ENCODE measurements at places on chromosomes 11 and 22.

DNA sequence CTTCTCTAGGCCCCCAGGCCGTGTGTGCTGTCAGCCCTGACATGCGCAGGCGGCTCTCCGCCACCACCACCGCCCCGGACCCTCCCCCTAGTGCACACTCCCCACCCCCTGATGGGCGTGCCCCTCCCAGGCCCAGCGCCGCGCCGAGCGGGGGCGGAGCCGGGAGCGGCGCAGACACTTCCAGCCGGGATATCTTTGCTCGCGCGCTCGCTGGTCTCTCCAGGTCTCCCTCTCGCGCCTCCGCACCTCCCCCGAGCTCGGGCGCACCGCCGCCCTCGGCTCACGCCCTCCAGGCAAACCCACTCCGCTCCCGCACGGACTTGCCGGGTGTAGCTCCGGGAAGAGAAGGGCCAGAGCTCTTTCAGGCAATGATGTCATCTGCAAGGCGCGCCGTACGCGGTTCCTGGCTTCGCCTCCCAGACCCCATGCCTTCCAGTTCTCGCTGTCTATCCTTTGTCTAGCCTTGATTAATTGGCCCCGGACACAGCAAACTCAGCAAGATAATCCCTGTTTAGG, at the start of gene SCN3B:
TSS of gene SCN3B (minus strand) at position 59 of the 516 bp plus-strand sequence. CDS start 823 bp downstream, outside the sequence.
- peak; percentile 21 for DNase-seq

DNA sequence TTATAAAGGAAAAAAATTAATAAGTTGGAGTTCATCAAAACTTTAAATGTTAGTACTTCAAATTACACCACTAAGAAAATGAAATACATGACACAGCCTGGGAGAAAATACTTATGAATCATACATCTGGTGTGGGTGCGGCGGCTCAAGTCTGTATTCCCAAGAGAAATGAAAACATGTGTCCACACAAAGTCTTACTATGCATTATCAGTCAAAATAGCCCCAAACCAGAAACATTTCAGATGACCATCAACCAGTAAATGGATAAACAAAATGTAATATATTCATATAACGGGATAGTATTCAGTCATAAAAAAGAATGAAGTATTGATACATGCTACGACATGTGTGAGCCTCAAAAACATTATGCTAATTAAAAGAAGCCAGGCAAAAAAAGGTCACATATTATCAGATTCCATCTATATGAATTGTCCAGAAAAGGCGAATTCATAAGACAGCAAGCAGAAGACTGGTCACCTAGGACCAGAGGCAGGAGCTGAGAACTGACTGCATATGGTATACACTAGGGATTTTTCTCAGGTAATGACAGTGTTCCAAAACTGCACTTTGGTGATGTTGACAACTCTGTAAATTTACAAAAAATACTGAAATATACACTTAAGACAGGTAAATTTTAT, 5.3 kb upstream of the AKIP1 start:
- DNase-seq = no peak

GRCh38 chr11:100978442-100978841, 151.2 kb downstream of the PGR start:
- no peak for DNase-seq

GRCh38 chr22:43050995-43051394, 36.0 kb upstream of the PACSIN2 start:
- DNase-seq = no peak

DNA sequence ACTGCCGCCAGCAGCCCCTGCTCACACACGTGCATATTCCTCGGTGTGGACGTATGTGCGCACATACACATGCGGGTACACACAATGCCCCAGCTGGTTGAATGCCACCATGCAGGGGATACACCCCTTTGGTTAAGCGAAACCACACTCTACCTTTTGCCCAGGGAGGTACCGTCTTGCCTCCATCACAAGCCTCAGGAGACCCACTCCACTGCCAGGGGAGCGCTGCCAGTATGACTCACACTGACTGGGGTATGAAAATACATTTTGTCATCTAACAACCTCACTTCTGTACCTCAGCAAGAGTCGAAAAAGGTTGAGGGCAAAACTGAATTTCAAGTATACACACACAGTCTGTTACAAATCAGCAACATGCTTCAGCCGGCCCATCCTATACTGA, 39.4 kb downstream of the TMEM45B start:
- no peak for DNase-seq

GRCh38 chr22:46758121-46758520, 4.3 kb upstream of the TBC1D22A start:
- DNase-seq = no peak

DNA sequence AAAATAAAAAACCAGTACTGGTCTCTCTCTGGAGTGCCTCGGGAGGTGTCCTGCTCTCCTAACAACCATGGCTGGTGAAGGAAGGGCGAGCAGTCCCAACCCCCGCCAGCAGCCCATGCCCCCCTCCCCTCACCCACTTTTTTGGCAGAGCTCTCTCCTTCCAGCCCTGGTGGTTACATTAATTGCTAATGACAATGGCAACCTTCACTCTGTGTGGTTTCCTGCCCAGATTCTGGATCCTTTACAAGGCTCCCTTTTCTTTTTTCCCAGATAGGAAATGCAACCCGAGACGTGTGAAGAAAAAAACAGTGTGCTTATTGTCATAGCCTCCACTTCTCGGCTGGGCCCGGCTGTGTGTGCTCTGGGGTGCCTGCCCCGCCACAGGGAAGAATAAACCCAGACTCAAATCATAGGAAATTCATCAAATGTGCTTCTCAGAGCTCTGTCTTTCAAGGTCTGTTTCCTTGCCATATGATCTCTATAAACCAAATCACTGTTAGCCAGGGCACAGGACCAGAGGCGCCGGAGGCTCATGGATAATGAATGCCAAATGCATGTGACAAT, 513.0 kb downstream of the SOX6 start:
- no peak for DNase-seq

DNA sequence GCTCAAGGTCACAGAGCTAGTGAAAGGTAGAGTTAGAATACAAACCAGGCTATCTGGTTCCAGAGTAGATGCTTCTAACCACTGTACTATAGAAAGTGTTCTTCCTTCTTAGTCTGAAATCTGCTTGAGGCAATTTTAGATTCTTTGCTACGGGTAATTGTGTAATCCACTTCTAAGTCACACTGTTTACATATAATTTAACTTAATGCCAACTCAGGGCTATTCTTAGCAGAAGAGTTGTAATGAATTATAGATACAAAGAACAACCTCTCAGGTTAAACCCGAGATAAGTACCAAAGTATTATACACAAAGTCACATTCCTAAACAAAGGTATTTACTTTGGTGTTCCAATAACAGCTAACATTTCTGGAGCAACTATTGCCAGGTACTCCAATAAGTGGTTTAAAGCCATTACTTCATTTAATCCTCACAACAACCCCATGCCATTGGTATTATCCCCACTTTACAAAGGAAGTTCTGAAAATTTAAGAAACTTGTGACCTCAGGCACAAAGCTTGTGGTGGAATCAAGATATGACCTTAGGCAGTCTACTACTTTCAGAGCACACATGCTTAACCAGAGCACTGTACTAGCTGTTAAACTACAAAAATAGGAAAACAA, 31.1 kb upstream of the DDI1 start:
- no peak for DNase-seq

DNA sequence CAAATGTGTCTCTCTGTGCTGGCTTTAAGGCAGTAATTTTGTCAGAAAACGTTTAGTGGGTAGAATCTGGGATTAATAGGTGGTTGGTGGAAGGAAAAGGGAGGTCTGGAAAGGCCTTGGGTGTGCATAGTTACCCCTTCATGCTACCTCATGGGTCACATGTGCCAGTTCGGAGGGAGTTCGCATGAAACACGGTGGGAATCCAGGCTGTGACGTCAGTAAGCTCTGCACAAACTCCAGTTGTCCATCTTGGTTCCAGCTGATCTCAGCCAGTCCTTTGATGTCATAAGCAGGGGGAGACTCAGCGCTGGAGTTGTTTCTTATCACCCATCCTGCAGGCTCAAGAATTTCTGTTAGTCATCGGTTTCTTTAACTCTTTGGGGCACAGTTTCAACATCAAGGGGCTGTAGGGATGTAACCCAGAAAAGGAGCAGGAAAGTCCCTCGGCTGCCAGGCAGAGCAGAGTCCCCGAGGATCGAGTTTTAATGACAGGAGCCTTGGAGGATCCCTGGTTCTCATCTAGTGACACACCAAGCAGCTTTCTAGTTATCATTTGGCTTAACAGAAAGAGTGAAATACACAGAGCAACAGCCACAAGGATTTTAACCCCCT, 28.9 kb downstream of the MOV10L1 start:
- DNase-seq = no peak

DNA sequence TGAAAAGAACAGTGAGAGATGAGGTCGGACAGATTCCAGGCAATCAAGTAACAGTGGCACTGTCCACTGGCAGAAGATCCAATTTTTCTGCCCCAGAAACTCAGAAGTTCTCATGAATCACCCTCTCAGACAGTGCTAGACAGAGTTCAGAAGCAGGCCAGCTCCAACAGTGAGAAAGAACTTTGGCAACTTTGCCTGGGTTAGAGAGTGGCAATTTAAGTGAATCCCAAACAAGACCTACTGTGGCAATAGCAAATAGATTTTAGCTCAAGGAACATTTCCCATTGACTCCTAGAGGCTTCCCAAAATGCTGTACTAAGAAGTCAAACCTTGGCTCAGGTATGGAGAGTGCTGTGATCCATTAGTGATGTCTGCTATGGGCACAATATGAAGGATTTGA, 12.3 kb downstream of the CD44 start:
- no peak for DNase-seq

- no peak for DNase-seq
These were observed 1349.5 kb downstream of the BRD1 start for GRCh38 chr22:48478124-48478523.

- no peak for DNase-seq
These were observed 217.6 kb upstream of the ANO5 start for GRCh38 chr11:21975242-21975641.

DNA sequence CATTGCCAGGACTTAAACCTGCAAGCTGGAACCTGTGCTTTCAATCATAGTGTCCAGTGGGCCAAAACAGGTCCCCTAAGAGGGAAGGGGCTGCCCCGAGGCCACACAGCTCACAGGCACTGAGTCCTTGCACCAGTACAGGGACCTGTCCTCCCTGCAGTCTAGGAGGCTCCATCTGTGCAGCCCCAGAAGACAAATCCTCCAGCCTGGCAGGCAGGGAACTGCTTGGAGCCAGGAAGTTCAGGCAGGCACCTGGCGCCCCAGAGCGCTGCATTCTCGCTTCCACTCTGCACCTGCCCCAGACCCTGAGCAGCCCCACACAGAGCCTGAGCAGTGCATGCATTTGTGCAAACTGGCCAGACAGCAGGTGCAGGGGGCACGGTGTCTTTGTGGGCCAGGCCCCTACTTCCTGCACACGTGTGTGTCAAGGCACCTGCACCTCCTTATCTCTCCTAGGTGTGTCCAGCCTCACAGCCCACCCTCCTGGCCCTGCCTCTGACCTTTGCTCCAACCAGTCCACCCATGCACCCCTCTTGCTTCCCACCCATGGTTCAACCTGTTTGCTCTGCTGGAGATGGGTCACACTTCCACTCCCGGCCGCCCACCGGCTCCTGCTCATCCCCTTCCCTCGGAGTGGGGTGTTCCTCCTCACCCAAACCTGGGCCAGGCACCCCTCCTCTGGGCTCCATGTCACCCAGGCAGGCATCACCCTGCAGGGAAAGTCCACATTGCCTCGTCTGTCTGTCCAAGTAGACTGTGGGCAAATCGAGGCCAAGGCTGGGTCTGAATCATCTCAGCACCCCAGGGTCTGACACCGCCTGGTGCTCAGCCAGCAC, 19.0 kb downstream of the LINC01488 start:
- DNase-seq = no peak

GRCh38 chr22:32897400-32897799, 95.9 kb downstream of the TIMP3 start:
- no peak for DNase-seq

DNA sequence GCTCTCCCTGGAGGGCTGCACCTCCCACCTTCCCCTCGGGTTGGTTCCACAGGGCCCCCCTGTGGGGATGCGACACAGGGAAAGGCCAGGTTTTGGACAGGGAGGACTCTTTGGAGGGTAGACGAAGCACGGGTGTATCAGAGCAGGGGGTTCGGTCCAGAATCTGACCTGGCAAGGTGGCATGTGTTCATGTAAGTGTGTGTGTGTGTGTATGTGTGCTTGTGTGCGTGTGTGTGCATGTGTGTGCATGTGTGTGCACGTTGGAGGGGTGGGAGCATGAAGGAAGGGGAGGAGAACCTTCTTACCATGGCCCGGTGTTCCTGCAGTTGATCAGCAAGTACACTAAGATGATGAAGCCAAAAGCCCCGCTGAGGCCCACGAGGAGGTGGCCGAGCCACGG, 14.7 kb downstream of the IL2RB start:
- no peak for DNase-seq

DNA sequence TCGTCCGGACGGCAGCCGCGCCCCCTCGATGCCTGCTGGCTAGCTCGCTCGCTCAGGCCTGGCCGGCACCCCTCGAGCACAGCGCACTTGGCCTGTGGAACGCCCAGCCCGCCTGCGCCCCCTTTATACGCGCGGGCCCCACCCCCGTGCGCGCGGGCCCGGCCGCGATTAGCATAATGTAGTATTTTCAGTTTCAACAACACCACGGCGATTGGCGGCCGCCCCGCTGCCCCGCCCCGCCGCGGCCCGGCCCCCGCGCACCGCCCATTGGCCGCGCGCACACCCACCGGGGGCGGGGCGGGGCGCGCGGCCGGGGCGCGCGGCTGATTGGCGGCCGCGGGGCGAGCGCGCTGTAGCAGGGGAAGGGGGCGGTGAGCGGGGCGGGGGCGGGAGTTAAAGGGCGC, at the start of gene CDKN1C:
TSS of gene CDKN1C (minus strand) at position 98 of the 404 bp plus-strand sequence. CDS start 319 bp downstream, outside the sequence.
- DNase-seq = no peak

DNA sequence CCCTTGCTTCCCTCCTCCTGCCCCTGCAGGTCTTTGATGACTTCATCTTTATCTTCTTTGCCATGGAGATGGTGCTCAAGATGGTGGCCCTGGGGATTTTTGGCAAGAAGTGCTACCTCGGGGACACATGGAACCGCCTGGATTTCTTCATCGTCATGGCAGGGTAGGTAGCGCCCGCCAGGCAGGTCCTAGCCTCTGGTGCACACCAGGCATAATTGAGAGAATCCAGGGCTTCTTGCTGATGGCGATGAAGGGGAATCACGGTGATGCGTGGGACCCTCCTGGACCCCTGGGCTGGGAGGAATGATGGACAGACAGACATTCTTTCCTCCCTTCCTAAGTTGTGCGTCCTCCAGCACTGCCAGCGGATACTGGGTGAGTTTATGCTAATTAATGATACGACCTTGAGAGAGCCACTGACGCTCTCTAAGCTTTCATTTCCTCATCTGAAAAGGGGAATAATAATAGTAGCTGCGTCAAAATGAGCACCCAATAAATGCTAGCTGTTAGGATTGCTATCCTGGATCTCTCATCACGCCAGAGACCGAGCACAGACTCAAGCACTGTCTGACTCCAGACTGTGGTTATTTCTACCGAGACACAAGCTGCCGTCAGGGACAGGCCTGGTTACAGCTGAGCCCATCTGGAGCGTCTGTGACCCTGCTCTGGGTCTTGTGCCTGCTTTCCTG, 30.1 kb downstream of the CACNA1I start:
- DNase-seq = no peak

DNA sequence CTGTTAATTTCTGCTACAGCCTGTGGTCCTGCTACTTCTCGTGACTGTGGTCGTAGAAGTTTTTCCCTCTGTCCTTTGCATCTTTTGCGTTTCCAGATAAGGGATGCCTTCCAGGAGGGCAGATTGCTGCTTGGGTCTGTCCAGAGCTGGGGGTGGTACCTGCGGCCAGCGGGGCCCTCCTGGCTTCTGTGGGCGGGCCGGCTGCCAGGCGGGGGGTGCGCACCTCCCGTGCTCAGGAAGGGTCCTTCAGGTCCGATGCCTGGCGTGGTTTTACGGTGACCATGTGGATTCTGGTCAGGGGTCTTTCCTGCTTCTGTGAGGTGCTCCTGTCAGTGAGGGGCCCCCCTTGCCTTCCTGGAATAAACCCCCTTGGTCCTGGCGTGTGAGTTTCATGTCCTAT, 84.8 kb downstream of the KCNQ1 start:
- DNase-seq = no peak

- no peak for DNase-seq
These were observed 30.4 kb downstream of the LDHAL6A start for GRCh38 chr11:18485913-18486528.
